Suppressor macrophage treated with lipopolysaccharide for 4 hours (primary cell): ENCODE measurements at places on chromosomes 13 and 19.

DNA sequence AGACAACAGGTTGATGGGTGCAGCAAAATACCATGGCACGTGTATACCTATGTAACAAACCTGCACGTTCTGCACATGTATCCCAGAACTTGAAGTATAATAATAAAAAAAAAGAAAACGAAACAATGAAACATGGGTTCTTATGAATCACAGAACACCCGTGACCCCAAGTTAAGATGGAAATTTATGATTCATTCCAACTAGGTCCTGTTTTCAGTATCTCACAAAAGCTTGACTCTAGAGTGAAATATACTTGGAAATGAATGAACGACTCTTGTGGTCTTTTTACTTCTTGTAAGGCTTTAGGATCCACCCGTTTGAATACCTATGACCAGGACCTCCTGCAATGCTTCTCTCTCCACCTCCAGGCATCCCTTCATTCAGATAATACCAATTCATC, 3.5 kb upstream of the LILRB4 start:
- peak; percentile 79 for DNase-seq

DNA sequence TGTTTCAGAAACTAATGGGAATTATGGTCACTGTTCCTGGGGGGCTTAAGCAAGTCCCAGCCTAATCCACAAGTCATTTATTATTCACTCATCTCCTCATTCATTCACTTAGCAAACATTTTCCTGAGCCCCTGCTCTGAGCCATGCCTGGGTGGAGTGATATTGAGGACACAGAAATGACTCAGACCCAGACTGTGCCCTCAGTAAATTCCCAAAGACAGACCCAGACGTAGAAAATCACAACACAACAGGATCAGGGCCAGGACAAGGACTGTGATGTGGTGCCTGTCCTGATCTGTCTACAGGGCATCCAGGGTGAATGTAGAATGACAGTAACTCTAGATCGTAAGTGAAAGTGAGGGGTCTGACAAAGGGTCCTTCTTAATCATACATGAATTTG, 7.0 kb upstream of the SPACA6 start:
- DNase-seq: no peak

GRCh38 chr13:95896301-95896700, 156.9 kb downstream of the UGGT2 start:
- DNase-seq: no peak

GRCh38 chr19:42154471-42155323, 22.5 kb upstream of the POU2F2 start:
- DNase-seq: no peak

DNA sequence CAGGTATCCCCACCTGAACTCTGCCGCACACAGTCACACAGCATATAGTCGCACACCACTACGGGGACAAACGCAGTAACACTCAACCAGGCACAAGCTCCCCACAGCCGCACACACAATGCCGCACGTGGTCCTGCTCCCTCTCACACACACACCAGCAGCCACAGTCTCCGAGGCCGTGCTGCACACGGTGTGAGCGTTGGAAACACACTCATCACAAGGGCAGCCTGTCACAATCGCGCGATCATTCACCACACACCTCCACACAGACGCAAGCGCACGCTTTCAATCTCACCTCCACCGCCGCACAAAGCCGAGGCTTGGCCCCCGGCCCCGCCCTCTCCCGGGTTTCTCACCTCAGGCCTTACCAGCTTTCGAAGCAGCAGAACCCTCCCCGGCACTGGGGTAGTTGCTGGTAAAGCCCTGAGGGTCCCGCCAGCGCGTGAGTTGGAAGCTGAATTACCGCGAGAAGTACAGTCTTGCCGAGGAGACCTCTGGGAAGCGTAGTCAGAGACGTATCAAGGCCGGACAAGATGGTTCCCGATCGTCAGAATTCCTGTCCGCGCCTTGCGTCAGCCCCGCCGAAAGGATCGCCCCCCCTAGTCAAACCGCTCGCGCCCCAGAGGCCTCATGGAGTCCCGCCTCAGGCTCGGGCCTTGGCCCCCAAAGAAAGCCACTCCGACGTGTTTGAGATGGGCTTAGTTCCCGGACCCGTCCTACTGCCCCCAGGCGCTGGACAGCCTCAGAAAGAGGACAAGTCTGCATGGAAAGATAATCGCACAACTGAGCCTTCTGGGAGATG, at the start of gene ZNF566:
Gene ZNF566, minus strand, starts transcription at position 444 of the 802 bp plus-strand sequence. CDS start 13,004 bp downstream, outside the sequence.
- DNase-seq: peak; percentile 95

- peak; percentile 68 for DNase-seq
Measured at GRCh38 chr13:30792285-30793000, 57.1 kb downstream of the ALOX5AP start.

GRCh38 chr19:19402656-19403372, 2.7 kb upstream of the GATAD2A start:
- DNase-seq: peak; percentile 53

GRCh38 chr13:71798707-71799106, 68.3 kb downstream of the DACH1 start:
- DNase-seq: no peak
